Breast epithelium (tissue), 4 donors: ENCODE measurements at places on chromosomes 2 and 18. TPM values are rescaled to one million over a fixed set of nuclear protein-coding genes. Genes with fewer than 3 reads are reported as not detected.

The MLPH gene
- total RNA-seq, result 223 TPM

The GTF2A1L gene
- not detected for total RNA-seq

The CENPA gene
- total RNA-seq, result not detected

GRCh38 chr18:23816740-23817139 lies 127.5 kb downstream of the LAMA3 start:
- DNase-seq, result no peak
- H3K27me3 ChIP-seq, result no peaks in the 10 kb centered on the region
- H3K4me1 ChIP-seq, result no peaks in the 10 kb centered on the region
- H3K36me3 ChIP-seq, result no peaks in the 10 kb centered on the region

DNA sequence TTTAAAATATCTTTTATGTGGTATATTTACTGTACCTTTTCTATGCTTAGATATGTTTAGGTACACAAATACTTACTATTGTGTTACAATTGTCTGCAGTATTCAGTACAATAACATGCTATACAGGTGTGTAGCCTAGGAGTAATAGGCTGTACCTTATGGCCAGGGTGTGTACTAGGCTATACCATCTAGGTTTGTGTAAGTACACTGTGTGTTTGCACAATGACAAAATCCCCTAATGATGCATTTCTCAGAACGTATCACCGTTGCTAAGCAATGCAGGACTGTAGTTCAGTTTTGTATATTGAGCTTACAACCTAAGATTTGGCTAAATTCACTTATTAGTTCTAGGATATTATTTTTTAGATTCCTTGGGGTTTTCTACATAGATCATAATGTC lies 332.3 kb upstream of the HS6ST1 start:
- H3K27ac ChIP-seq, result no peak overlapping the region
- no peak overlapping the region for H3K4me3 ChIP-seq
- H3K4me1 ChIP-seq, result no peaks in the 10 kb centered on the region
- no peaks in the 10 kb centered on the region for H3K36me3 ChIP-seq
- no peak for DNase-seq

DNA sequence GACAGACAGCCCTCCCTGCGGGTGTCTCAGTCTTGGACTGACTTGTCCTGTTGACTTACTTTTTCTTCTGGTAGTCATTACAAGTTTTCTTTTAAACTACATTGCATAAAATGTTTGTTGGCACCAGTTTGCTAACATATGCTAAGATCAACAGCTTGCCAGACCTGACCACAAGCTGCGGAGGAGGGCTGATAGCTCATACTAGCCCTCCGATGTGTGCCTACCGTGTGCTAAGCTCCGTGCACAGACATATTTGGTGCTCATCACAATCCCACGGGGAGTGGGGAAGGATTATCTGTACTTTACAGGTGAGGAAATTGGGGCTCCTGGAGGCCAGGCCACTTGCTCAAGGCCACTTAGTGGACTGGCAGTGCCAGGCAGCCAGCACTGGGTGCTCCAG lies 72.8 kb upstream of the YPEL5 start:
- peaks cover 4% of the 10 kb centered on the region for H3K27me3 ChIP-seq
- no peak overlapping the region for H3K27ac ChIP-seq
- H3K36me3 ChIP-seq, result no peaks in the 10 kb centered on the region
- no peaks in the 10 kb centered on the region for H3K4me1 ChIP-seq
- no peak for DNase-seq

The ZNF396 gene
- 7.8 TPM for total RNA-seq

DNA sequence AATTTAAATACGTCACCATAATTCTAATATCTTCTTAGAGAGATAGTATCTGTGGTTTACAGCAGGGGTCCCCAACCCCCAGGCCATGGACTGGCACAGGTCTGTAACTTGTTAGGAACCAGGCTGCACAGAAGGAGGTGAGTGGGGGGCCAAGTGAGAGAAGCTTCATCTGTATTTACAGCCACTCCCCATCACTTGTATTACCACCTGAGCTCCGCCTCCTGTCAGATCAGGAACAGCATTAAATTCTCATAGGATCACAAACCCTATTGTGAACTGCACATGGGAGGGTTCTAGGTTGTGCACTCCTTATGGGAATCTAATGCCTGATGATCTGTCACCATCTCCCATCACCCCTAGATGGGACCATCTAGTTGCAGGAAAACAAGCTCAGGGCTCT lies 282.6 kb downstream of the ICOS start:
- no peak for DNase-seq
- no peak overlapping the region for H3K4me3 ChIP-seq
- no peak overlapping the region for H3K27ac ChIP-seq
- H3K4me1 ChIP-seq, result no peaks in the 10 kb centered on the region

The ELOA2 gene
- total RNA-seq, result not detected

GRCh38 chr2:162967811-162968210 lies 129.2 kb upstream of the KCNH7 start:
- H3K4me3 ChIP-seq, result no peak overlapping the region
- H3K27me3 ChIP-seq, result no peaks in the 10 kb centered on the region
- DNase-seq, result no peak
- H3K27ac ChIP-seq, result no peak overlapping the region
- H3K36me3 ChIP-seq, result no peaks in the 10 kb centered on the region
- no peaks in the 10 kb centered on the region for H3K4me1 ChIP-seq

GRCh38 chr2:70978341-70979179 lies at the start of gene ANKRD53:
Gene ANKRD53, plus strand, starts transcription at chr2:70978630. Its CDS starts 16 bp downstream, at chr2:70978646.
- no peaks in the 10 kb centered on the region for H3K36me3 ChIP-seq
- no peaks in the 10 kb centered on the region for H3K27me3 ChIP-seq
- H3K27ac ChIP-seq, result peak within 1 kb of the TSS; percentile 94
- peak; percentile 55 for DNase-seq
- no peaks in the 10 kb centered on the region for H3K4me1 ChIP-seq

GRCh38 chr2:70472221-70472890 lies 81.3 kb downstream of the TGFA start:
- H3K4me3 ChIP-seq, result no peak overlapping the region
- no peaks in the 10 kb centered on the region for H3K4me1 ChIP-seq
- no peak for DNase-seq
- no peak overlapping the region for H3K27ac ChIP-seq
- H3K27me3 ChIP-seq, result no peaks in the 10 kb centered on the region

- H3K4me3 ChIP-seq, result no peak overlapping the region
- no peaks in the 10 kb centered on the region for H3K4me1 ChIP-seq
- H3K36me3 ChIP-seq, result no peaks in the 10 kb centered on the region
- no peak for DNase-seq
- H3K27ac ChIP-seq, result no peak overlapping the region
Measured at GRCh38 chr2:192407692-192408091, 213.0 kb upstream of the TMEFF2 start.

The MC5R gene
- not detected for total RNA-seq

DNA sequence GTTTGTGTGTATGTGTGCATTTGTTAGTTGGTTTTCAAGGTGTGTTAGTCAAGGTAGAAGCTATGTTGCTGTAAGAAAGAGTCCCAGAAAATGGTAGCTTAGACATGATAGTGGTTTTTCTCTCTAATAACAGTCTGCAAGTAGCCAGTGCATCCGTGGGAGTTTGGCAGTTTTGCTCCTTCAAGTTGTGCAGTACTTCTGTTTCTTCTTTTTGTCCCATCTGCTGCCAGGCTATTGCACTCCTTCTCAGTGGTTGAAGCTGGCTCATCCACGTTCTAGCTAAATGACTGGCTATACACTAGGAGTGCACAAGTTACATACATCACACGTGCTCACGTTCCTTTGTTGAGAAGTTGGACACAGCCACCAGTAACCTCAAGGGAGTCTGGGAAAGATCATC lies 134.7 kb downstream of the ASXL3 start:
- no peaks in the 10 kb centered on the region for H3K36me3 ChIP-seq
- no peaks in the 10 kb centered on the region for H3K27me3 ChIP-seq
- DNase-seq, result no peak
- H3K4me3 ChIP-seq, result no peak overlapping the region
- no peak overlapping the region for H3K27ac ChIP-seq
